ENCODE measurements at places on chromosomes 5 and 9.

DNA sequence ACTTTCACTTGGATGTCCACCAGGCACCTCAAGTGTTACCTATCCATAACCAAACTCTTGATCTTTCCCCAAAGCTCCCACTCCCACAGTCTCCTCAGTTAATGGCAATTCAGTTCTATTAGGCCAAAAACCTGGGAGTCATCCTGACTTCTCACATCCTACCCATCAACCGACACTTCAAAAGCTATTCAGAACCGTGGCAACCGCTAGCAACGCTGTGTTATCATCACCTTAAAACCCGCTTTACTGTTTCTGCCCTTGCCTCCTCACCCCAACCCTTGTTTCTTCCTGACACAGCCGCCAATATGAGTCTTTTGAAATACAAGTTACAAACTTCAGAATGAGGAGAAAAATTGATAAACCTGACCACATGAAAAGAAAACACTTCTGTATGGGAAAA lies 46.5 kb downstream of the MAPKAP1 start:
- DNase-seq, result no peak

- no peak for DNase-seq
Observed at GRCh38 chr5:56166671-56167385, 66.3 kb downstream of the ANKRD55 start.

DNA sequence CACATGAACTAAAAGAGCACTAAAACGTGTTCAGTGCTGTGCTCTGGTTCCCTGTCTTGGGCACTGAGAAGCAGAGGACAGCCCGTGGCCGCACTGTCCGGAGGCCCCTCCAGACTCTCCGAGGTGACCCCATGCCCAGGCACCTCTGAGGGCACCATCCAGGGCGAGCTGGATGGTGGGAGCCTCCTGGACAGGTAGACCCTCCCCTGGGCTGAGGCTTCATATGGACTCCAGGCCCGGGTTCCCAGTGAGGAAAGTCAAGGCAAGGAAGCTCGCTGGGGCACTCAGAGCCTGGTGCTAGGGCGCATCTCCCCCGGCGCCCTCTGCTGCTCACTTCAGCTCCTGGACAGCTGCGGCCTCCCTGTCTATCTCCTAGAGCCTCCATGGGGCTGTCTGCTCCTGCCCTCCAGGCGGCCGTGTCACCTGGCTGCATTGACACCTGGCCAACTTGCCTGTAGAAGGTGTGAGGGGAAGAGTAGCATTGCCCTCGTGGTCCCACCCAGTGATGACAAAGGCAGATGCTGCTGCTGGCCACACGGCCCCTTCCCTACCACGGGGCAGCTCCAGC lies 178.2 kb upstream of the IRX1 start:
- DNase-seq, result no peak

DNA sequence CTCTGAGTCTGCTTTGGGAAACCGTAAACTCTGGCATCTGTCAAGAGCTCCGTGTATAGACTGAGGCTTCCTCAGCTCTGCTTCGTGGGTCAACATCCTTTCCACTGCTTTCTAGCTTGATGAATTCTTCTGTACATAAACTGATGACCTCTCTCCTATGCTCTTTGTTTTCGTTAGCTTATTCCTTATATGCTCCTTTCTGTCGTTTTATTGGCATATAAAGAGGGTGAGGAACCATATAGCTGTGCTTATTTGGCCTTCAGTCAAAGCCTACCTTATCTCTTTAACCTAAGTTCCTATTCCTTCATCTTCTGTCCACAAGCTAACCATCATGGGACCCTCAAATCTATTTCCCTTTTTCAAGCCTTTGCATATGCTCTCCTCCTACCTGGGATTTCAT lies 39.4 kb upstream of the CARTPT start:
- DNase-seq, result no peak

Data from NCI-H2227 treated with DMSO at 0.1 percent for 48 hours (cell line).